ENCODE measurements at places on chromosomes 4 and X.

DNA sequence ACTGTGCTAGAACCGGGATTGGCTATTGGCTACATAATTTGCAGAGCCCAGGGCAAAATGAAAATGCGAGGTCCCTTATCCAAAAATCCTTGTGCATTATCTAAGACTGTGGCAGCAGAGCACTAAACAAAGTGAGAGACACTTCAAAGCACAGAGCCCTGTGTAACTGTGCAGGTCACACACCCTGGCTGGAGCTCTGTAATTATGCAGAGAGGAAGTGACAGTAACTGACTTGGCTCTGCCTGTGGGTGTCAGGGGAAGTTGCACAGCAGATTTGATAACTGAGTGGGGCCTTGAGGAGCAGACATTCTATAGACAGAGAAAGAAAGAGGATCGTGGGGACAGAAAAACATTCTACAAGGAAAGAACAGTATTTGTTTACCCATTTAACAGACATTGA lies 173.5 kb upstream of the FMR1 start:
- DNase-seq = no peak

DNA sequence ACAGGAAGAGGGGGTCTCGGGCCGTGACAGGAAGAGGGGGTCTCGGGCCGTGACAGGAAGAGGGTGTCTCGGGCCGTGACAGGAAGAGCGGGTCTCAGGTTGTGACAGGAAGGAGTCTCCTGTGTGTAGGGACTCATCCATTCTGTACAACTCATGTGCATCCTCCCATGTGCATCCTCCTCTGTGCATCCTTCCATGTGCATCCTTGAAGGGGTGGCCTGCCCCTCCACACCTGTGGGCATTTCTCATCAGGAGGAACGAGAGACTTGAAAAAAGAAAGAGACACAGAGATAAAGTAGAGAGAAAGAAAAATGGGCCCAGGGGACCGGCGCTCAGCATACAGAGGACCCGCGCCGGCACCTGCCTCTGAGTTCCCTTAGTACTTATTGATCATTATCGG lies 30.2 kb upstream of the PLCXD1 start:
- no peak for DNase-seq

GRCh38 chr4:183718876-183719275 lies 59.8 kb downstream of the TRAPPC11 start:
- DNase-seq = no peak

GRCh38 chr4:123017636-123018395 lies 95.4 kb upstream of the NUDT6 start:
- no peak for DNase-seq

Data from activated CD4-positive, CD25-positive, alpha-beta regulatory T cell treated with anti-CD3 and anti-CD28 coated beads, Interleukin-2, amount 50 U/mL, for 16 hours (primary cell).